Panc1 (cell line): ENCODE measurements at places on chromosomes 7 and 10.

GRCh38 chr10:53955091-53955490 is 845.9 kb downstream of the PCDH15 start:
- DNase-seq, result no peak

GRCh38 chr7:72538147-72538546 is 126.0 kb upstream of the CALN1 start:
- no peak for DNase-seq

DNA sequence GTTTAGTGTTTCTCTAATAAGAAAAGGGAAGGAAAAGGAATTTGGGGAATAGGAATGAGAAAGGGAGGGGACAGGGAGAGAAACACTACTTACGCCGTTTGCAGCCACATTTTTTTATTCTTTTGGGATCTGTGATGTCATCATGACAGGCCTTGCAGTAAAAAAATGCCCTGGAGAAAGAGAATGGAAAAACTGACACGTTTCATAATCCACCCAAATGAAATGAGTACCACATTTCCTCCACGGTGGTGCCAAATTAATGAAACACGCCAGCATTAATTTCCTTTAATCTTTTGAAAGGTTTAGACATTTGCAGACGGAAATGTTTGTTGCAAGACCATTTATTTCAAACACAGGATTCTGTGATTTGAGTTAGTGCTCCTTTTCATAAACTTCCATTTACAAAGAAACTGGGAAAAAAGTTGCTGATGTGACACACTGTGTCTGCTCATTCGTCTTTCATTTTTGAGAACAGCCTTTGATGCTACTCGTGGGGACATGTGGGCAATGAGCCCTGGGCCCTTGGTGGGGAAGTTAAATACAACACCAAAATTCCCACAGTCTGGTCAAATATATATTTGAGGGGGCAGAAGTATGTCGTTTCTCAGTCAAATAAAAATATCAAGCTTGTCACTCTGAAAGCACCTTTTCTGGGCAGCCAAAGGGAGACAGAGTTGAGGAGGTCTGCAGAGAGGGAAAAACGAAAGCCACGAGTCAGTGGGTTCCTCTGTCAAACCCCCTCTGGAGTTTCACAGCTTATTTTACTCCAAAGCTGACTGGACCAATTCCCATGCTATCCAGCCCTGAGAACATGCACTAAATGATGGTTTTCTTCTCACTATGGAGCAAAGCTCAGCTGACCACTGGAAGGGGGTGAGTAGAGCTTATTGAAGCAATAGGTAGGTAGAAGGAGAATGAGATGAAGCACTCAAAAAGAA is 625.5 kb downstream of the KCNMA1 start:
- no peak for DNase-seq

GRCh38 chr7:4883033-4883371 is 514 bp downstream of the RADIL start:
- DNase-seq, result no peak

DNA sequence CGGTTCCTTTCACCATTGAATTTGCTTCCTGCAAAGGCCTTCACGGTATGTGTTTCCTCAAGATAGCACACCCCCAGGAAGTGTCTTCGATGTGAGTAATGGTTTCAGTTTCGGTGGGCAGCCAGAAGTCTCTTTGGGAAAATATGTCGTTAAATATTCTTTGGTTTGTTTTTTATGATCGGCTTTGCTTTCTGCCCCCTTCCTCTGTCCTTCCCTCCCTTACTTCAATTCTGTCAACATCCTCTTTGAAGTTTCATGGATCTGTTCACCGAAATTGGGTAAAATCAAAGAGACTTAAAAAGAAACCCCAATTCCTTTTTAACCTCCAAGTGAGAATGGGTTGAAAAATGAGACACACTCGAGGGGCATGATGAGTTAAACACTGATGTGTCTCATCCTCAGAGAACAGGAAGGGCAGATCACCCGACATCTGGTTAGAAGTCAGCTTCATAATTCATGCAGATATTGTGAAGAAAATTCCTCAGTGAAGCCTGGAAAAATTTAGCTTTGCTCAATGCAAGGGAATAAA is 170.8 kb upstream of the HABP2 start:
- DNase-seq, result no peak

- no peak for DNase-seq
Observed at GRCh38 chr7:3722396-3722922, 421.4 kb downstream of the SDK1 start.

- DNase-seq, result peak; percentile 64
Observed at GRCh38 chr7:116951366-116952292, 1.7 kb upstream of the ST7 start.

- no peak for DNase-seq
Observed at GRCh38 chr10:11517150-11517549, 94.3 kb downstream of the USP6NL start.

GRCh38 chr7:88289564-88290025 is 17.1 kb downstream of the STEAP4 start:
- no peak for DNase-seq

- DNase-seq, result no peak
Observed at GRCh38 chr10:71713135-71714030, 6.2 kb downstream of the C10orf105 start.

DNA sequence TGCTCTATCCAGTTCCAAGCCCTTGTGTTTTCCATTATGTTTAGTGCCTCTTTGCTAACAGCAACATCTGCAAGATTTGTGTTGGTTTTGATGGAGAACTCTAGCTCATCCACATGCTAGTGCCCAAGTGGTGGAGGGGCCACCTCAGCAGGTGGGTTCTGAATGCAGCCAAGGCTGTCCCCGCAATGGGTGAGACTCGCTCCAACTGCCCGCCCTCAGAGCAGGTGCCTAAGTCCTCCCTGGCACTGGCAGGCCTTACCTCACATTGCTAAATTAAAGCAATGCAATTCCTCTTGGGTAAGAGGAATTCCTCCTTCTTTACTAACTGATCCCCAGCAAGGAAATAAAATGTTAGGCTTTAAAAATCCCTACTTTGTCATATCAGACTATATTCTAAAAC is 146.8 kb downstream of the ADCY1 start:
- DNase-seq, result no peak

GRCh38 chr7:1529383-1530116 is 952 bp upstream of the MAFK start:
- no peak for DNase-seq

- no peak for DNase-seq
Observed at GRCh38 chr7:123633553-123633952, 22.1 kb upstream of the LMOD2 start.

- DNase-seq, result no peak
Observed at GRCh38 chr7:116574025-116574822, 49.4 kb downstream of the CAV1 start.

DNA sequence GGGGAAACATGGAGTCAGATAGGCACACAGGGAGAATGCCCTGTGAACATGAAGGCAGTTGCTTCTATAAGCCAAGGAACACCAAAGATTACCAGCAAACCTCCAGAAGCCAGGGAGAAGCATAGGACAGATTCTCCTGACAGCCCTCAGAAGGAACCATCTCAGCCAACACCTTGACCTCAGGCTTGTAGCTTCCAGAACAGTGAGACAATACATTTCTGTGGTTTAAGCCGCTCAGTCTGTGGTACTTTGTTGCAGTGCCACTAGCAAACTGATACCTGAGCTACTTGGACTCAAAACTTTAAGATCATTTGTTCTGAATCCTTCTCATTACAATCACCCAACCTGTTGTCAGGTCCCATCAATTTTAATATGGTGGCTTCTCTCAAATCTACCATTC is 31.2 kb downstream of the ABLIM1 start:
- no peak for DNase-seq

GRCh38 chr10:102802920-102803534 is 34.2 kb downstream of the CYP17A1 start:
- no peak for DNase-seq

GRCh38 chr10:55397777-55398496 is 596.9 kb upstream of the PCDH15 start:
- DNase-seq, result no peak

GRCh38 chr7:151768805-151769187 is 108.1 kb downstream of the PRKAG2 start:
- no peak for DNase-seq

DNA sequence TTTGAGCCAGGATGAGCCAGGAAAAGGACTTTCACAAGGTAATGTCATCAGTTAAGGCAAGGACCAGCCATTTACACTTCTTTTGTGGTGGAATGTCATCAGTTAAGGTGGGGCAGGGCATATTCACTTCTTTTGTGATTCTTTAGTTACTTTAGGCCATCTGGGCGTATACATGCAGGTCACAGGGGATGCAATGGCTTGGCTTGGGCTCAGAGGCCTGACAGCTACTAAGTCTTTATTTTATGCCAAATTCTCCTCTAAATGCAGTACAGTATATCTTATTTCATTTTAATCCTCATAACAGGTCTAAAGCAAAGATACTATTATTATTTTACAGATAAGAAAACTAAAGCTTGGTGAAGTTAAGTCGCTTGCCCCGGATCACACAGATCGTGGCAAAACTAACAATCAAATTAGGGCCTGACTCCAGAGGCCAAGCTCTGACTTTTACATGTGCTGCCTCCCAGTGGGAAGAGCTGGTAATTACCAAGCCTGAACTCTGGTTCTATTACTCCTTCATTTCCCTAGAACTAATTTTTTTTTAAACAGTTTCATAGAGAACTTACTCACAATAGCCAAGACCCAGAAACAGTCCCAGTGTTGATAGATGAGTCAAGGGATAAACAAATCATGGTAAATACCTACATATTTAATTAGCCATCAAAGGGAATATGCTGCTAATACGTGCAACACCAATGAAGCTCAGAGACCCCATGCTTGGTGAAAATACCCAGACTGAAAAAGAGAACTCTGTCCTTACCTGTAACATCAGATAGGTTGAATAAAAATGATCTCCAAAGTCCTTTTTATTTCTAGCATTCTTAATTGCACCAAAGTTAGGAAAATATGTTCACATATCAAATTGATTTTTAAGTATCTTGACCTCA is 35.4 kb downstream of the C7orf25 start:
- DNase-seq, result peak; percentile 54

- no peak for DNase-seq
Observed at GRCh38 chr7:46015107-46015868, 94.2 kb upstream of the IGFBP3 start.

- DNase-seq, result no peak
Observed at GRCh38 chr7:121449329-121449728, 53.2 kb upstream of the FAM3C start.

DNA sequence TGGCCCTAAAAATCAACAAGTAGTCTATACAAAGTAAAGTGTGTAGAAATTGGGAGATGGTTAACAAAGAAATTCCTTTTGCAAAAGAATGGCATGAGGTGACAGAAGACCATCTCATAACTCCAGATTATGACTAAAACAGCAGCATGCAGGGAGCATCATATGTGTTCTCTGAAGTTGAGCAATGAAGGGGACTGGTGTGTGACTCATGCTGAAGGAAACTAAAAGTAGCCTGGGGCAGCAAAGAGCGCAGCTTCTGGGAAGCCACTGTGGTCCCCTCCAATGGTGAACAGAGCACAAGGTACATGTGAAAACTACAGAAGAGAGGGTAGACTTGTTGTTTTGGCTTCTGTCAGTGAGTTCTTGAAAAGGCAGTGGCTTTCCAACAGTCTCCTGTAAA is 133.4 kb downstream of the MACC1 start:
- no peak for DNase-seq

DNA sequence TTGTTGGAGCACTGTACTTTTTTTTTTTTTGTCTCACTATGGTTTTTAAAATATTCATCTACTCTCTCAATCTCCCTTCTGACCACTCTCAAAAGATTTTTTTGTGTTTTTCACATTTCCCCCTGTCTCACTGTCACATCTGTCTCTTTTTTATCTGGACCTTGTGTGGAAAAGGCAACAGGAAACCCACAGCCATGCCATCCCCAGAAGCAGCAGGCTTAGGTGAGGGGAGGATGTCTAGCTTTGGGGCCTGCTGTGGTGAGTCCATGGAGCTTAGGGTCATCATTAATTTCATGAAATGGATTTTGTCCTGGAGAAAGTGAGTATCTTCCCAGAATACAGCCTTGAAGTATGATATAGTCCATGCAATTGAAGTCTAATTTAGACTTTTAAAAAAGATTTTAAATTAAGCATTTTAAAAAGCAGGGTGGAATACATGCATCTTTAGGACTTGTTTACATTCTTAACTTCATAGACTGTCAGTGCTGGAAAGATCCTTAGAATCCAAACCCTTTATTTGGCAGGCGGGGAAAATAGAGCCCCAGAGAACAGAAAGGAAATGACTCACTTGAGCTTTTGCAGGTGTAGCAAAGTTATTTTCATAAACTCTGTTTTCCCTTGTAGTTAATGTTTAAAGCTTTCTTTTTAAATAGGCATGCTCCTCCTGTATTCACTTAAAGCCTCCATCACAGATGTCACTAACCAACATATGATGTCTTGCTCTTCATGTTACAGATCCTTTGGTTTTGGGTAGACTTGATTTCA is 25.1 kb downstream of the MINDY4 start:
- DNase-seq, result no peak

DNA sequence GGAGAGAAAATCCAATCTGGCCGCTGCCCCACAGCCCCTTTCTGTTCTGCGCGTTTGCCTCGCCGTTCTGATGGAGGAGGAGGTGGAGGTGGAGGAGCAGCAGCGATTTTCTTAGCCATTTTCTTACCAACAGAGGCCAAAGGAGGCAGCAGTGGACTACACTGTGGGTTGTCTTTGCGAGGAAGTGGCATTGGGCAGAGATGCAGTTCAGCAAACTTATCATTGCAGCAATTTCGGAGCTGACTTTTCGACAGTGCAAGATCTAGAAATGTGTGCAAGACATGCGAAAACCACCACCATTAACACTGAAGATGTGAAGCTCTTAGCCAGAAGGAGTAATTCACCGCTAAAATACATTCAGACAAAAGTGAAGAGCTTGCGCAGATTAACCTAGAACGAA is 1.9 kb upstream of the ARL4A start:
- no peak for DNase-seq

GRCh38 chr10:125006921-125007426 is 65.1 kb downstream of the ZRANB1 start:
- no peak for DNase-seq

DNA sequence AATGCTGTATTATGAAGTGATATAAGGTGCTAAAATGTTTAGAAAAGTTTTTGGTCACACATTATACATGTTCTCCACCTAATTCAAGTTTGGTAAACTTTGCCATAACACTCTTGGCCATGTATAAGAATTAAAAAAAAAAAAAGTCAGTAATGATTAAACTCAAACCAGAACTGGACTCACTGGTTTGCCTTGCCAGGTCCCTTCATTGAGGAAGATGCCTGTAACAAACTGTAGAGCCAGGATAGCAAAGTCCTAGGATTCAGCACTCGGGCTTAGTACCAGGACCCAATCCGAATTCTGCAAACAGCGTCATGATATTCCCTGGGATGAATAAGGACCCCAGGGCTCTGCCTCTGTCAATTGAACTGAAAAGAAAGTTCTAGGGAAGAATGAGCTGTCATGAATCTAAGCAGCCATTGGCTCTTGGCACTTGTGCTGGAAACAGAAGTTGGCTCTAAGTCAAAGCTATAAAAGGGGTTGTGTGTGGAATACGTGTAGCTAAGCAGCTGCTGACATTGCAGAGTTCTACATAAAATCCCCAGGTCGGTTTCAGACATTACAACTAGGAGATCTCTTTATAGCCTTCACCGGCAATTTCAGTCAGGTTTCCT is 216.9 kb downstream of the C7orf25 start:
- no peak for DNase-seq
